ENCODE measurements at places on chromosomes 12 and 14.
A peak's percentile ranks its signal among the peaks of the same experiment; 100 is the strongest.

DNA sequence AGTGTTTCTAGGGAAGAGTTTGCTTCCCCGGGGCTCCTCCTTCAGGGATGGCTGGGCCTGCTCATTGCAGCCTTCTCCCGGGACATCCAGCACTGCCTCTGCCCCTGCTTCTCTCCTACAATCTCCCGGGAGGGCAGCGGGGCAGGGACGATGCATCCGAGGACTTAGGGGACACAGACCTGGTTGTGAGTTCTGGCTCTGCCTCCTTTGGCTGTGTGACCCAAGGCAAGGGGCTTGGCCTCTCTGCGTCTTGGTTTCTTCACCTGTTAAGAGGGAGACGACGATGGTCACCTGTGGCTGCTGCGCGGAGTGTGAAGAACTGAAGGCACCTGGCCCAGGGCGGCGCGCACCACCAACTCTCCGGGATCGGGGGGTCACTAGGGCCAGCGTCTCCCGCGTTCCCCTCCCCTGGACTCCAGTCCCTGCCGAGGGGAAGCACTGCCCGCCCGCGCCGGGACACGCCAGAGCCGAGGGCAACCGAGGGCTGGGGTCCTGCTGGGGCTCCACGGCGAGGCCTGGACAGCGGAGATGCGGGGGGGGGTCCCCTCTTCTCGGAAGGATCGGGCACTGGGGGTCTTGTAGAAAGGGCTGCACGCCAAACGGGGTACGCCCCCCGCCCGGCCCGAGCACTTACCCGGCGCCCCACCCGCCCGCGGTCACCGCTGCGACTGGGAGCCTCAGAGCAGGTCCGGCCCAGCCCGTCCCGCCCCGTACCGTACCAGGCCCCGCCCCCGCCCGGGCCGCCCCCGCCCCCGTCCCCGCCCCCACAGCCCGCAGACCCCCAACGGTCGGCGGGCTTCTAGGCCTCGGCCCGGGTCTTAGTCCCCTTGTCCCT, at the start of gene HVCN1:
TSS of gene HVCN1 (minus strand) at position 670 of the 835 bp plus-strand sequence. CDS start 5,870 bp downstream, outside the sequence.
- no peak for DNase-seq

DNA sequence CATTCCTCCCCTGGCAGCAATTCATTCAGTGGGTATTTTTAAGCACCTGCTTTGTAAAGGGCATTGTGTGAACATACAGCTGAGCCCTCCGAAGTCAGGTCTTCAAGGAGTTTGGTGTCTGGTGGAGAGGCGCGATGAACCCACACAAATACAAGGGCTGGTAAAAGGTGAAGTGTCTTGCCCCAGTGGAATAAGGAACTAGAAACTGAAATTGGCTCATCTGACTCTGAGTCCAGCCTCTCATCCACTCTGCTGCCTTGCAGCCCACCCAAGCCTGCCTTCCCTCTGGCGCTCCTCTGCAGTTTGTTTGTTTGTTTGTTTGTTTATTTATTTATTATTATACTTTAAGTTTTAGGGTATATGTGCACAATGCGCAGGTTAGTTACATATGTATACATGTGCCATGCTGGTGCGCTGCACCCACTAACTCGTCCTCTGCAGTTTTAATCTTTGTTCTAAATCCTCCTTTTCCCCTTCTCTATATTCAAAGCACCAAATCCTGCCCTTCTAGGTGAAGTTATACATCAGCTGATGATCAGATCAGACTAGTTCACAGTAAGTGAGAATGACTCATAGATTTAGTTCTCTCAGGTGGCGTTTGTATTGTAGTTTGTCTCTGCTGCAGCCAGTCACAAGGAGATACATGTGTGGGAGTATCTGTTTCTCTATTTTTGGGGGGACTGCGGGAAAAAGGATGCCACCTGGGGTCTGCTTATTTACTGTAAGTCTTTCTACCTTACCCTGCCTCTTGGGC, 394.5 kb downstream of the APAF1 start:
- no peak for DNase-seq

- DNase-seq, result no peak
Measured at GRCh38 chr14:27634056-27634970, 1036.5 kb upstream of the NOVA1 start.

GRCh38 chr12:75345531-75345930, 11.1 kb downstream of the GLIPR1L1 start:
- DNase-seq, result no peak

DNA sequence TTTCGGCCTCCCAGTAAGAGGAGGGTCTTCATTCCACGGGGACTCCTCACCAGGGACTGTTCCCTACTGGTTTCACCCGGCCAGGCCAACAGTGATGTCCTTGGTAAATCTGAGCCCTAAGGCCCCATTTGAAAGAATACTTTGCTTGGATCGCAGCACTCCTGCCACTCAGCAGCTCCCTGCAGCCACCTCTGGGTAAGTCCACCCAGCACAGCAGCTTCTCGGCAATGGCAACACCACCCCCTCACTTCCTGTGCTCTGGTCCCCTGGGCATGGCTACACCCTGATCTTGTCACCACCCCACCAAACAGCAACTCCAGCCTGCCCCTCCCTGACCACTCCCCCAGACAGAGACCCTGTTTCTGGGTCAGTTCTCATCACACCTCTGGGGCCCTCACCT, 100.3 kb downstream of the SETD3 start:
- DNase-seq, result no peak

GRCh38 chr12:68327896-68328295, 4.3 kb downstream of the MDM1 start:
- no peak for DNase-seq

DNA sequence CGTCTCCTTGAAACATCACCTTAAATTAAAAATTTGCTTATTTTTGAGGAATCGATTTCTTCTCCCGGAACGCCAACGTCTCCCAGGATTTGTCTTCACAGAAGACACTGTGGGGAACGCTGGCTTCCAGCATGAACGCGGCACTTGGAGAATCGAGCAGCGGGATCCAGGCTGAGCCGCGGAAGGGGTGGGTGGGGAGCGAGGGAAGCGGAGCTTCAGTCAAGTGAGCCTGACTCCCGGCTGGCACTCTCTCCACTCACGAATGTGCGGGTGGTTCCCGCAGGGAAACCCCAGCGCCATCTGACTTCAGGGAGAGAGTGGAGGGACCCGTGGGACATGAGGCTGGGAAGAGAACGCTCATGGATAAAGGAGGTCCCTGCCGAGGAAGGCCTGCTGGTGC, 506.0 kb upstream of the TMEM132C start:
- no peak for DNase-seq

DNA sequence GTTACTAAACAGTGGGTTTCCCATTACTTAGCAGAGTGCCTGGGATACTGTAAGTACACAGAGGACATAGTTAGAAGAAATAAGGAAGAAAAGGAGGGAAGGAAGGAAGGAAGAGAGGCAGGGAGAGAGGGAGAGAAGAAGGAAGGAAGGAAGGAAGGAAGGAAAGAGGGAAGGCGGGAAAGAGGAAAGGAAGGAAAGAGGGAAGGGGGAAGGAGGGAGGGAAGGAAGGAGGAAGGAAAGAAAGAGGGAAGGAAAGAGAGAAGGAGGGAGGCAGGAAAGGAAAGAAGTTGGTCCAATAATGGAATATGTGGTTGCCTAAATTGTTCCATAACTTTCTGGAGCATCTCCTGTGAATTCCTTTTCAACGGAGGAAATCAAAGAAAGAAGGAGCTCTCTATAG, 1230.4 kb downstream of the AACS start:
- DNase-seq, result no peak

DNA sequence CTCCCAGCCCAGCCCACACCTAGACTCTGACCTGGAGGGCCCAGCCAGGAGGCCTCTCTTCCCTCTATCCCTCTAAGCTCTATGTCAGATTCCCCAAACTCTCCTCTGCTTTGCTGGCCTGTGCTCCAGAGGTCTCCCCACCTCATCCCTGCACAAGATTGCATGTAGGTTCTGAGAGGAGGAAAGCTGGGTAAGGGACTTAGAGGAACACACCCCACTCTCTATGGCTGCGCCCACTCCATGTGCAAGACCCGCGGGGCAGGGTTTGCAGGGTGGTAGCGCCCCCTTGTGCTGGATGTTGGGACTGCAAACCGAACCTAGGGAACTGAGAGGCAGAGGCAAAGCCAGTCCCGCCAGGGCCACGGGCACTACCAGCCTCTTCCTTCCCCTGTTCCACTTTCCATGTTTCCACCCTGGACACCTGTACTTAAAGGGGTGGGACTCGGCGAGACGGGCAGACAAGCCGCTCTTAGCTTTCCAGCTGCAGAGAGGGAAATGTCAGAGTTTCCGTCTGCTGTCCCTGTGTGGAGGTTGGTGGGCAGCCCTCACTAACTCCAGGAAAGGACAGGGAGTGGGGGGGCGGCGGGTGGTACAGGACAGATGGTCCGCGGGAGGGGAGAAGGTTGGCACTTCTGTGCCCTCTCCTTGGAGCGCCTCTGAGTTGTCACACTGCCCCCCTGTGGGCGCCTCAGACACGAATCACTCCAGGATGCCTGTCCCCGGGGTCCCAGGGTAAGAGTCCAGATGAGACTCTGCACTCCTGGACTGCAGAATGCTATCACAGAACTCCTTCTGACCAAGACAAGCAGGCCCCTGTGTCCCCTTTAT, 16.8 kb downstream of the MMP14 start:
- DNase-seq, result peak; percentile 63

DNA sequence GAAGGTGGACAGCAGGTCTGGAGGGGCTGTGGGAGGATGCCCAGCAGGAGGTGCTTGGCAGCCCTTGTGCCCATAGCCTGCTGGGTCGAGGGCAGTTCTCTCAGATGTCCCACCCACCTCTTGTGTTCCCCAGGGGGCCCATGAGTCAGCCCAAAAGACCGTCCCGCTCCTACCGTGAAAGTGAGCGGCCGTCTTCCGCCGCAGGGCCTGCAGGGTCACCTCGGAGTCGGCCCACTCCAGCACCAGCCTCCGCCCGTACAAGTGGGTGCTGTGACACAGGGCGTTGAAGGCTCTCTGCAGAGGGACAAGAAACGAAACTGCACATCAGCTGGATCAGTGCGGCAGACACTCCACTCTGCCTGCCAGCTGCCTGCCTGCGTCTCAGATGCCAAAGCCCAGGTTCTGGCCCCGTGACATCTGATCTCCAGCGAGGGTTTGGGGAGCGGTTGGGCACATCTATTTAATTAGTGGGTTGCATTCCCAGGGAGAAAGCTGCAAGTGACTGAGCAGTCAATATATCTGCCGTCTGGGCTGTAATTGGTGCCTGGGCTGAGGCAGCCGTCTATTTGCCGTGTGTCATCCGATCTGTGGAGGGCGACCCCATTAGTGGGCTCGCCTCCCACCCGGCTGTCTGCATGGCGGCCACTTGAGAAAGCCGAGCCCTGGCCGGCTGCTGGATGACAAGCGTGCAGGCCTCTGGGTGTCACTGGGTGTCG, 121.5 kb downstream of the RBM19 start:
- DNase-seq, result no peak

DNA sequence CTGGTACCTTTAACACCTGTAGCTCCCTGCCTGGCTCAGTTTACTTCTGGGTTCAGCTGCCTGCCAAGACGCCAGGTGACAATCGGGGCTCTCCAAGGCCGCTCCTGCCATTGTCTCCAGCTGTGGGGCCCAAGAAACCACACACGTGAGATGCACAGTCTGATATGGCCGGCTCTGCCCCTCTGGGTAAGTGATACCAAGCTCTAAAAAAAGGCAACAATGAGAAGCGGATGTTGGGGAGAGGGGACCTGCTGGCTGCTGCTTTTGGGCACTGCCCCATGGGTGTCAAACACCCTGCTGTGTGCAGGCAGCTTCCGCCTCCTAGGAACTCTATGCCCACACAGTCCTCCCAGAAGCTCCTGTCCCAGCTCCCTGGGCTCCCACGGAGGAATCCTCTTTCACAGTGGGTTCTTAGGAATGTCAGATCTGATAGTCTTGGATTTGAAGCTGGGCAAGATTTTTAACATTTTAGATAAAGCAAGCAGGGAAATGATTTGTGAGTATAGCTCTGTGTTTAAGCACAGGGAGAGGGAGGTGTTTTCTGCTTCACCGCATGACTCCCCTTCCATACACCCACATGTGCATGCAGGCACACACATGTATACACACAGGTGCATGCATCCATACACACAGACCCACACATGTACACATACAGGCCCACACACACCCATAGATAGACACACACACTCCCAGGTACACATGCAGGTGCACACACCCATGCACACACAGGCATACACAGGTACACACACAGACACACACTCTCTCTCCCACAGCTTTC, 1135.8 kb downstream of the BCL11B start:
- DNase-seq, result no peak

DNA sequence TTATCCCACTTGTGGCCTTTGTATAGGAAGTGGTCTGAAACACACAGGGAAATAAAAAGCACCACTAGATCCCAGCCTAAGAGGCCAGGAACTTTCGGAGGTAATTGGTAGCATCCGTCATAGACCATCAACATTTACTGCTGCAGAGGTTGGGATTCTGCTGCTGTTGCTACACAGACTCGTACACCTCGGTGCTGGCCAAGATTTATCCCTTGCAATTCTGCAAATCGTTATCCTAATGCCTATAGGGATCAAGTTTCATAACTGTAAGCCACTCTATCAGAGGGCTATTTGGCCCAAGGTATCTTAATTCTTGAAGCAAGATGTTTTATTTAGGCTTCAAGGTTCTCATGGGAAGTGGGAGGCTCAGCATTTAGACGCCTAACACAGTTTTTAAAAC, 913.6 kb downstream of the GALC start:
- no peak for DNase-seq

DNA sequence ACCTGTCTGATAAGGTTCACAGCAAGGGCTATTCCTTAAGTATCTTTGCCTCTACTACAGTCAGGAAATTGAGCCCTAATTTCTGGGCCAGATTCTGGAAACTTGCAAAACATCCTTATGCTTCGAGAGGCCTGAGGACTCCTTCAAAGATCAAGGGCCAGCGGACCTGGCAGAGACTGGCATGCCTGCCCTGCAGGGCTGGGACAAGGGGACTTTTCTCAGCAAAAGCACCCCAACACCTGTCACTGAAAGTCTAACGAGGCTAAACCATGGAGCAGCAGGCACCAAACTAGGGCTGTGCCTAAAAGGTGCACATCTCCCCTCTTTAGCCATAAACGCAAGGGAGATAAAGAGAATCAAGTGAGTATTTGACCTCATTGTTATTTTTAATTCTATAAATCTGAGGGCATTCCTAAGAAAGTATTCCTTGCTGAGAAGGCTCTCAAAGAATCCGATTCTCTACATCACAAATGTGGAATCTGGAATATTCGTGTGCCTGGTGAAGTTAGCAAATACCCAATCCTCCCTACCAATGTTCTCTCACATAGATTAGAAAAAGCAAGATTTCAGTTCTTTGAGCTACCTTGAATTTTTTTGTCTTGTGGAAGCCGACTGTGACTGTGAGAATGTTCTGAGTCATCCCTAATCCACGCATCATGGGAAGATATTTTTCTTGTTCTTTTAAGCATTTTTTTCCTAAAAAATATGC, 328.2 kb upstream of the NOVA1 start:
- DNase-seq, result no peak

- DNase-seq, result no peak
Measured at GRCh38 chr12:46938071-46938678, 112.4 kb upstream of the SLC38A4 start.

- DNase-seq, result no peak
Measured at GRCh38 chr14:98144964-98145363, 1127.0 kb downstream of the BCL11B start.

Data from D721Med (cell line).